ENCODE measurements at places on chromosomes 16 and 17.

GRCh38 chr16:29141586-29142324 lies 156.9 kb downstream of the LAT start:
- no peak for DNase-seq

DNA sequence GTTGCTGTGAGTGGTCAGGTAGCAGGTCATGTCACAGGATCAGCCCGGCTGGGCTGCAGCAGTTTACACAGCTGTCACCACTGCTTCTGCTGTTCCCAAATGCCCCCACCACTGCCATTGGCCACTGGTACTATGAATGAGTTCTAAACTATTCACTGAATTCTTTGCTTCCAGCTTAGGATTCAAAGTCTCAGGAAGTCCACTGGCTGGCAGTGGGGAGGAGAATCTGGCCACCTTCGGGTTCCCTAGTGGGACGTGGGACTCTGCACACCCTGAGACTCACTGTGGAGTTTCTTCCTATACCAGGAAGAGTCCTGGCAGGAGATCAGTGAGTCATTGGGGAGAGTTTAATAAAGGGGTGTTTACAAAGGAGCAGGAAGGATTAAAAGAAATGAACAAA lies 6.9 kb downstream of the MT1X start:
- no peak for DNase-seq

- peak; percentile 91 for DNase-seq
Observed at GRCh38 chr17:41547921-41548843, 20.1 kb upstream of the KRT19 start.

DNA sequence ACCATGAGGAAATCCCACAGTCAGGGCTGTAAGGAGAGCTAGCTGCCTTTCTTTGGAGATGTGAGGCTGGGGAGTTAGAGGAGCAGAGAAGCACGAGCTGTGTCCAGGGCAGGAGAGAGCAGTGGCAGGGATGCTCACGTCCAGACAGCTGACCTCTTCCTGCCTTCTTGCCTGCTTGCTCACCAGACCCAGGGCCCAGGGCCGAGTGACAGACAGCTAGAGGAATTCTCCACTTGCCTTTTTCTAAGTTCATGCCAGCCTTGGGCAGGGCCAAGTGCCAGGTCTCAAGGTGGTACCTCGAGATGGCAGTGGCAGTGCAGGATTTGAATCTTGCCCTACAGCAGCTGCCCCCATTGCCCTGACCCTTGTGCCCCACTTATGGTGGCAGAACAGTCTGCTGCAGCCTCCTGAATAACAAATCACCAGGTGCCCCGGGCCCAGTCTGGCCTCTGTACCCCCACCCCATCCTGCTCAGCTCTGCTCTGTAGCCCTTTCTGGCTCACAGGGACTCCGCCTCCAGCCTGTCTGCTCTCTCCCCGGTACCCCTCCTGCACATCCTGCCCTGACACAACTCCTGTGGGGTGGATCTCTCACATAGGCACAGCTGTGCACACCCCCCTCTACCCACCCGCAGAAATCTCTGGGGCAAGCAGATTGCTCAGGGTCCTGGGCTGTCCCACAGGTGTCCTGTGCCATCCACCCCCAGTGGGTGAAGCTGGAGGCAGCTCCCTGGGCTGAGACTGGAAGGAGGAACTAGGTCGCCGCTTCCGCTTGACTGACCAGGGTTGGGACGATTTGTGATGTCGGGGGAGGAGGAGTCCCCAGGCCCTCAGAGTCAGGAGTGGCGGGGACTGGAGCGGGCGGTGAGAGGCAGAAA lies 25.9 kb downstream of the GRIN2C start:
- DNase-seq: no peak

- DNase-seq: no peak
Observed at GRCh38 chr17:61128661-61129115, 271.0 kb upstream of the TBX2 start.

- no peak for DNase-seq
Observed at GRCh38 chr17:77598241-77598620, 360.3 kb upstream of the TNRC6C start.

DNA sequence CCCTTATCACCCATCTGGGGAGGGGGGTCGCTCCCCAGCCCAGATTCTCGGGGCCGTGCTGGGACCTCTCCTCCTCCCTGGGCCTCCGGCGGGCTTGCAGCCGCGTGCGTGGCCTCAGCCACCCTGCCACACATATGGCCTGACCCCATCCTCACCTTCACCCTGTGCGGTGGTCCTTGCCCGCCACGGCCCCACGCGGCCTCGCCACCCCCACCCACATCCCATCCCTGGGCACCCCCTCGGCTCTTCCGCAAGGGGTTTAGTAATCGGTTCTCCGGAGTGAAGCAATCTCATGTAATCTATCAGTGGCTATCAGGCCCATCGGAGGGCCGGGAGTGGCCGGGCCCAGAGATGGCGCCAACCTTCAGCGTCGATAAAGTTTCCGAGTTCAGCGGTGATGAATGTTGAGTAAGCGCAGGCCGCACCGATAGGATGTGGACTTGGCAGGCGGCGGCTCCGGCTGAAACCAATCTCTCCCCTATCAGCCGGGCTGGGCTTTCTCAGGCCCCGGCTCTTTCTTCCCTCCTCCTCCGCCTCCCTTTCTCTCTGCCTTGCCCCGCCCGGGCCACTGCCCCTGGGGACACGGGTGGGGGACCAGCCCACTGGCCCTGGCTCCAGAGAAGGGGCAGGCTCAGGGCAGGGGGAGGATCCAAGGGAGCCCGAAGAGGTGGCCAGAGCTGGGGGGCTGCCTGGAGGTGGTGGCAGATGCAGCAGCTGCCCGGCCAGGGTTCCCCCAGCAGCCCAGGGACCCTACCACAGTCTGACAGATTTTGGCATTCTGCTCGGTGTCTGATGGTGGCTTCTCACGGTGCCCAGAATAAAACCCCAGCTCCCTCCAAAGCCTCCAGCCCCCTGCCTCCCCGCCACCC lies 20.8 kb downstream of the ZFPM1 start:
- DNase-seq: no peak

DNA sequence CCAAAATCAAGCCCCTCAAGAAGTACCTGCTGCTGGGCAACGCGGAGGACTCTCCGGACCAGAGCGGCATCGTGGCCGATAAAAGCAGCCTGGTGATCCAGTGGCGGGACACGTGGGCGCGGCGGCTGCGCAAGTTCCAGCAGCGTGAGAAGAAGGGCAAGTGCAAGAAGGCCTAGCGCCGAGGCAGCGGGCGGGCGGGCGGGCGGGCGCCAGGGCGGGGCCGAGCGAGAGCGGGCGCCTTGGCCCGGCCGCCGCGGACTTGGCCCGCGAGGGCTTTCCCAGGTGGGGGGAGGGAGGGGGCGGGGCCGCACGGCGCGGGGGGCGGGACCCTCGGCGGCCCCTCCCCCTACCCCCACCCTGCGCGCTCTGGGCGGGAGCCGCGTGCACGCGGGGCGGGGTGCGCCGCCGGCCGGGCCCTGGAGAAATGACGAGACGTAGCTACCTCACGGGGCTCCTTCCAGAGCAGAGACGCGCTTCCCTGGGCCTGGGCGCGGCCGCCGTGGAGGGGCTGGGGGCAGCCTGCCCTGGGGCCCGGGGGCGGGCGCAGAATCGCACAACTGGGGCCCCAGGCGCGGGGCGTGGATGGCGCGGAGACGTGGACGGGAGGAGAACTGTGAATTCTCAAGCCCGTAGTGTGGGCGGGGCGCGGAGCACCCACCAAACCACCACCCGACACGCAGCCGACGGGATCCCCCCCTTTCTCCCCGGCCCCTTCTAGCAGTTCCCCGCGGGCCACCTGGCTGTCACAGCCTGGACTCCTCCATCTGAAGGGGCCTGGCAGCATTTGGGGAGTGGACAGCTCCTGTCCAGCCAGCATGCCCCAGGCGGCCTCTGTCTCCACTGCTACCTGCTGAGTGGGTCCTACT lies 218.7 kb downstream of the NTN1 start:
- no peak for DNase-seq

DNA sequence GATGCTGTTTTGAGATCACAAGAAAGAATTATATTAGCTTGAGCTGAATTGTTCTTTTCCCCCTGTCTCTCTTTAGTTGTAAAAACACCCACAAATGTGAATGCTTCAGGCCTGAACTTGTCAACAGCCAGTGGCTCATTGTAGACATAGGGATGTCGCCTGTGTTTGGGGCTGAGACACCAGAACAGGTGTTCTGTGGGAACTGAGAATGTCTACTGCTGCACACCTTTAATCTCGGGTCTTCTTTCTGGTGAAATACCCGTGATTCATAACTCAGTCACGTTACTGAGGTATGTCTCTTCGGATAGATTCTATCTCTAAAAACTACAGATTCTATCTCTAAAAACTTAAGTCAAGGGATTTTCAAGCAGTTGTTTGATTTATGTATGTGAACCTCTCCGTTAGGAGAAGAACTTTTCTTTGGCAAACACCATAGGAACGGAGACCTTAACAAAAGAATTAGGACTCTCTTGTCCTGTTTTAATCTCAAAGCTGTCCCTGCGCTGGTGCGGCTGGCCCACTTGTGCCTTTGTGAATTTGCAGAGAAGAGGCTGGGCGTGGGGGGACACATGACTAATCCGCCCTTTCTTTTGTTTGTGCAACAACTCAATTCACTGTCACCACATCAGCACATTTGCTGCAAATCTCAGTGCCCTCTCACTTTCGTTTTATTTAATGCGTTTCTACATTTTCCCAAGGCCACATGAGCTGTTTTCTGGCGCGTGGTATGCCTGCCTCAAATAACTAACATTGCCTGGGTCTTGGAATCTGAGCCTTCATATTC lies 643.0 kb downstream of the MAF start:
- no peak for DNase-seq

- DNase-seq: peak; percentile 88
Observed at GRCh38 chr17:58249270-58250133, 11.1 kb downstream of the LPO start.

DNA sequence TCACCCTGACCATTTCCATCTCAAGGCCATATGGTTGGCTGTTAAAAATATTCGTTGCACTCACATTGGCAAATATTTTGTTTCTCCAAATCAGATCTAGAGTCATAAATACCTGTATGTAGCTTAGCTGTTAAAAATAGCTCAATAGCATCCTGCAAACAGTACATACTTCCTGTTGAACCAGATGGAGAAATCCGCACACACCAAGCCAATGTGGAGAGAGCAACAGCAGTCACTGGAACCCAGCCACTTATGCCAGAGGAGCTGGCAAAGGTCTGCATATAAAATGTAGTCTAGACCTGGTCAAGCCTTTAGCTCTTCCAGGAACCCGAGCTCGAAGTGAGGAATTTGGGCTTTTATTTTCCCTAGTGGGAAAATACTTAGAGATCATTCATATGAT lies 146.4 kb upstream of the KCNJ16 start:
- no peak for DNase-seq

GRCh38 chr17:4177806-4178205 lies 34.8 kb downstream of the CYB5D2 start:
- DNase-seq: no peak

DNA sequence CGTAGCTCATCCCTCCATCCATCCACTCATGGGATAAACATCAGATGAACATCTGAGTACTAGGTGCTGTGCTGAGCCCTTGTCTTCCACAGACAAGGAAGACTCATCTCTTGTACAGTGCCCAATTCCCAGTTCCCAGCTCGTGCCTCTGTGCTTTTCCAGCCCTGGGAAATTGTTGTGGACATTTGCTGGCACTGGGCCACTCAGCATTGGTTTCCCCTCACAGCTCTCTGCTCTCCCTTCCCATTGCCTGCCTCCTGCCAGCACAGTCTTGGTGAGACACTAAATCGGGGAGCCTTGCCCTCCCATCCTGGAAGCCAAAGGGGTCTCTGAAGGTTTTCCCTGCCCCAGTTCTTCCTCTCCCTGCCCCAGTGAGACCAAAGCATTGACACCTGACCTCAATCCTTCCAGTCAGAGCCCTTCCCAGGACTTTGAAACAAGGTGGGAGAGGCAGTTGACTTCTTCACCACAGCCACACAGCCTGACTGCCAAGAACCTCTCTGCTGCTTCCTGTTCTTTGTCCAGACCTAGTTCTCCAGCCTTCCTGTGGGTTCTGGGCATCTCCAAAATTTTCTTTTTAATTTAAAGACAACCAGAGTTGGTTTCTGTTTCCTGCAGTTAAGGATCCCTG lies 50.2 kb downstream of the WSB1 start:
- no peak for DNase-seq

DNA sequence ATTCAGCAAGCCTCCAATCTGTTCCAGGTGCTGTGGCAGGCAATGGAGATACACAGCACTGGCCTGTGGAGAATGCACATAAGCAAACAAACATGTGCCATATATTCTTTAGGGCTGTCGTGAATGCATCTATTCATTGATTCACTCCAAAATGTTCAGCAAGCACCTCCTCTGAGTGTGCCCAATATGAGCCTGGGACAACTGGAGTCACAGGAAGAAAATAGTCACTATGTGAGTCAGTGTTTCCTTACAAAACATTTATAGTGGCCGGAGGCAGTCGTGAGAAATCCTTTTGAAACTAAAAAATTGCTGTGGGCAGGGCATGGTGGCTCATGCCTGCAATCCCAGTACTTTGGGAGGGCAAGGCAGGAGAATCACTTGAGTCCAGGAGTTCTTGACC lies 310.1 kb downstream of the CA10 start:
- no peak for DNase-seq

GRCh38 chr16:75263963-75264445 lies 12.6 kb upstream of the BCAR1 start:
- DNase-seq: no peak

GRCh38 chr16:79997257-79997656 lies 396.7 kb upstream of the MAF start:
- no peak for DNase-seq

DNA sequence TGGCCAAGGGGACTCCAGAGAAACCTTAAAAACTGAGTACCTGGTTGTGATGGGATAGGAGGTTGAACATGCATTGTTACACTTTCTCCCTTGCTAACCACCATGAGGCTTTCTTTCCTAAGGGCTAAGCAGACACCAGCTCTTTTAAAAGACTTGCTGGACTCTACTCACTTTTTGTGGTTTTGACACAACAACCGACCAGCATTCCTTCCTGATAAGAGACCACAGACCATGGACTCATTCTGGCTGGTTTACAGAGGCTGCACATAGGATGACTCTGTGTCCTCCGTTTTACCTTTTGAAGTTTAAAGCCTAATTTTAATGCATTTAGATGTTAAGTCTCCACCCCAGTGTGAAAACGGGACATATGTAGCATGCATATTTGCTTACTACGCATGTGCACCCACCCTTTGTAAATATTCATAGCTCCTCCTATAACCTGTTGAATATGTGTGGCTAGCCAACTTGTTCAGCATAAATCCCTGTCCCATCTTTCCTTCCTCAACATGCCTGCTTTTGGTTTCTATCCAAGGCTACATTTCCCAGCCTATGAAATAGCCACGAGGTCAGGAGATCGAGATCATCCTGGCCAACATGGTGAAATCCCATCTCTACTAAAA lies 475.9 kb downstream of the GRIN2A start:
- no peak for DNase-seq

GRCh38 chr16:85963753-85964285 lies 64.9 kb downstream of the IRF8 start:
- no peak for DNase-seq

GRCh38 chr17:32928586-32929535 lies 908 bp downstream of the TMEM98 start:
- DNase-seq: no peak

GRCh38 chr16:6160303-6160702 lies 1062.7 kb upstream of the EEF2KMT start:
- no peak for DNase-seq

All from vagina (tissue), 2 donors.